ENCODE measurements at places on chromosomes 2 and 18.

- no peak for DNase-seq
These were observed 337.5 kb upstream of the NT5C1B start for GRCh38 chr2:18926631-18927524.

DNA sequence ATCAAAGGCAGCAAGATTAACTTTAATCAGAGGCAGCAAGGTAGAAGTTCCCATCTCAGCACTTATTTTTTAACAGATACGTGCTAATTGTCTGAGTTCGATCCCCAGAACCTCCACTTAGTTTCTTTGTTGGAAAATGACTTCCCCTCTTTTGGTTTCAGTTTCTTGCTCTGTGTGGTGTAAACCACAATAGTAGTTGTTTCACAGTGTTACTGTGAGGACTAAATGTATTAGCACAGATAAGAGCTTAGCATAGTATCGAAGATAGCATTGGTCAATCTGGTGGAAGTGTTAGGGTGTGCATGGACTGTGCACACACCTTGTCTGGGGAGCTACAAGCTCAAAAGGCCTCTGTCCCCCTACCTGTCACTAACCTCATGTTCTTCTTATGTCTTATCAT, 988.3 kb upstream of the GYPC start:
- DNase-seq = no peak

GRCh38 chr2:169221745-169222369, 140.5 kb downstream of the LRP2 start:
- DNase-seq = no peak

DNA sequence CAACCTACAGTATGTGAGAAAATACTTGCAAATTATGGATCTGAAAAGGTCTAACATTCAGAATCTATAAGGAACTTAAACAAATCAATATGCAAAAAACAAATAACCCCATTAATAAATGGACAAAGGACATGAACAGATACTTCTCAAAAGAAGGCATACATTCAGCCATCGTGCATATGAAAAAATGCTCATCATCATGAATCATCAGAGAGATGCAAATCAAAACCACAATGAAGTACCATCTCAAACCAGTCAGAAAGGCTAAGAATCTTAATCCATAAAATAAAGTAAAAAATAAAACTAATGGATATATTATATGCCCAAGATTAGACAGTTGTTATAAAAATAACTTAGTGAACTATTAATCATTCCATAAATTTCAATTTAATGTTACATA, 154.0 kb downstream of the CALCRL start:
- DNase-seq = no peak

- no peak for DNase-seq
These were observed 14.2 kb downstream of the SH3YL1 start for GRCh38 chr2:249538-250042.

GRCh38 chr18:5961828-5962150, 66.5 kb upstream of the TMEM200C start:
- no peak for DNase-seq

DNA sequence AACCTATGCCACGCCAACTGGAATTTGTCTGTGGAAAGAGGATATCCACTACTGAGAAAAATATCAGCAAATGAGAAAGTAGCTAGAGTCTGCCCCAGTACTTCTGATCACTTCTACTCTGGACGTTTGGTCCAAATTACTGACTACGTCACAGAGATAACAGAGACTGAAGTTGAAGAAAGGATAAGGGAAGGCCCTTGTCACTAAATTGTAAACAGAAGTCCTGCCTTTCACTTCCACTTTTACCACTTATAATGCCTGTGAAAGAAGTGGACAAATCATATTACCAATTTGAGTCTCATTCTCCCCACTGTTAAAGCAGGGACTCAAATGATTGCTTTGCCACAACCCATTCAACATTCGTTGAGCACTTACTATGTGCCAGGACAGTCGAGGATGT, 173.9 kb upstream of the ERBB4 start:
- DNase-seq = no peak

- no peak for DNase-seq
These were observed 910.8 kb upstream of the CDH2 start for GRCh38 chr18:29087616-29088246.

GRCh38 chr2:113770929-113771328, 14.5 kb upstream of the SLC35F5 start:
- no peak for DNase-seq

GRCh38 chr2:26609839-26610277, 31.3 kb downstream of the CIB4 start:
- peak; percentile 4 for DNase-seq

GRCh38 chr2:17879137-17879912, 858 bp downstream of the KCNS3 start:
- no peak for DNase-seq

- no peak for DNase-seq
These were observed 36.7 kb upstream of the CDC42EP3 start for GRCh38 chr2:37708146-37708545.

GRCh38 chr2:79723830-79724229, 211.0 kb downstream of the CTNNA2 start:
- no peak for DNase-seq
